HFFc6 (cell line): ENCODE measurements at places on chromosomes 7 and 10.

GRCh38 chr10:124379609-124380193 lies 39.0 kb downstream of the OAT start:
- DNase-seq, result no peak

GRCh38 chr10:15858861-15859281 lies 1.4 kb downstream of the MINDY3 start:
- DNase-seq, result no peak

- DNase-seq, result no peak
These were observed 168.3 kb downstream of the VTI1A start for GRCh38 chr10:112615269-112615668.

GRCh38 chr7:128666200-128666599 lies 5.9 kb upstream of the GARIN1A start:
- DNase-seq, result no peak

DNA sequence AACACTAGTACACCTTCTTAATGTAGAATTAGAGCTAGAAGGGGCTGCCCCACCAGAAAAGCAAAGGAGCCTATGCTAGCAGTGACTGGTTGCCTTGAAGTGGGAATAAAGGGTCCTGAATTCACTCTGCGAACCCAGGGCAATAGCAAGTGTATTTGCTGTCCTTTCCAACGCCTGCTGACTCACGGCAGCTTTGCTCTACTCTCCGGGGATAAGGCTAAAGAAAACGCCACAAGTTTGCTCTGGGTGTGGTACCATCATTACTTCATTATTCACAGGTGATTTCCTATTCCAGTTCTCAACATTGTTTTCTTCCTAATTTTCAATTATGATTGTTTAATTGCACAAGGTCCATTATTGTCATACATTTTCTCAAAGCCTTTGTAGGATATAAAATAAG lies 220.5 kb upstream of the AOAH start:
- DNase-seq, result no peak

DNA sequence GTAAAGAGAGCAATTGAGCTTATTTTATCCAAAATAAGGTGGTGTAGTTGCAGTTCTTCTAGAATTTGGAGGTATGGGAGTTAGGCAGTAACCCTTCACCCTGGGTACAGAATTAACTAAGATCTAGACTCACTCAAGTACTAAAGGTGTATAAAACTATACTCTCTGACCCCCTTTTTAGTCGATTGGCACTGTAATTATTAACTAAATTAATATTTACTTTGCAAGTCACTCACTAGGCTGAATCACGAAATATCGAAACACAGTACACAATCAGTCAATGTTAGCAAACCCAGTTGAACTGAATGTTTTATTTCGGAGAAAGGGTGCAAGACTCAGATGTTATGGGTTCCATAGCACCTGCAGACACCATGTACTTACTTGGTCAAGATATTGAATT lies 14.6 kb upstream of the CYP2C19 start:
- DNase-seq, result no peak

DNA sequence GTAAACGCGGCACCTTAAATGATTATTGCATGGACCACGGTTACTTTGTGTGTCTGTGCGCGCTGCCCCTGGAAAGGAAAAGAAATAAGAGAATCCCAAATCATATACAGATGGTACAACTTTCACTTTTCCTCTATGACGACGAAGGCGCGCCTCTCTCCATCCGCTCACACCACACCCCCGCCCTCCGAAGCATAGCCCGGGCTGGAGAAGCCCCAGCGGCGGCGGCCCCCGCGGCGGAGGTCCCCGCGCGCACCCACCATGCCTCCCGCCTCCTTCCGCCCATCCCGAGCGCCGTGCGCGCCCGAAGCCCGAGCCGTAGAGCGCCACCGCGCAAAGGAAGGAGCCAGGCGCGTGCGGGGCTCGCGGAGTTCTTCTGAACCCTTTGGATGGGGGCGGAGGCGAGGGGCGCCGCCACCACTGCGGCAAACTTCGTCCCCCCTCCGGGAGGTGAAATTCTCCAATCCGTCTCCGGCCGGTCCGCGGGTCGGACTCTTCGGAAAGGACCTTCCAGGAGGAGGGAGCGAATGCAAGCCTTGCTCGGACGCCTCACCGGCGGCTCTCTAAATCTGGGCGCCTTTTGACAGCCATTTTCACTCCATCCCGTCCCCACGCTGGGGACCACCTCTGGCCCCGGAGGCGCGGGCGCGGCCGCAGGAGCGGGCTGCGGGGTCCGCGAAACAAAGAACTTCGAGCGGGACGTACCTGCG lies 588 bp downstream of the GLI3 start:
- peak; percentile 46 for DNase-seq

DNA sequence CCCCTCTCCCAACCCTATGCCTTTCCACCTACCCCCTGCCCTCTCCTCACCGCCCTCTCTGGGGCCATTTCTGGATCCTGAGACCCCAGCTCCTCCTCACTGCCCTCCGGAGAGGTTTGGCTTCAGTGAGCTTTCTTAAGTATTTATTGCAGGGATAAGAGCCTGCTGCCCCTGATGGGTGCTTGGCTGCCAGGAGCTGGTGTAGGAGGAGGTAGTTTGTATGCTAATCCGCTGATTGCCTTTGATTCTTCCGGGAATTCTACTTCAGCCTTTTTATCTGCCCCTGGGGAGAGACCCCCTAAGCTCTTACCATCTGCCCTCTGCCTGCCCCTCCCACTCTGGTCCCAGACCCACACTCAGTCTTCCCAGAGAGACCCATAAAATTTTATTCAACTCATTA lies 263.5 kb upstream of the PODXL start:
- DNase-seq, result no peak

GRCh38 chr10:16581202-16581601 lies 59.5 kb upstream of the C1QL3 start:
- no peak for DNase-seq

- peak; percentile 93 for DNase-seq
These were observed 428.9 kb downstream of the TNS3 start for GRCh38 chr7:47153058-47153457.

- peak; percentile 14 for DNase-seq
These were observed 93.0 kb upstream of the SLC25A13 start for GRCh38 chr7:96414931-96415292.

- no peak for DNase-seq
These were observed 77.5 kb upstream of the CTTNBP2 start for GRCh38 chr7:117950601-117951260.

GRCh38 chr7:92002720-92003119 lies 62.1 kb downstream of the AKAP9 start:
- DNase-seq, result no peak

DNA sequence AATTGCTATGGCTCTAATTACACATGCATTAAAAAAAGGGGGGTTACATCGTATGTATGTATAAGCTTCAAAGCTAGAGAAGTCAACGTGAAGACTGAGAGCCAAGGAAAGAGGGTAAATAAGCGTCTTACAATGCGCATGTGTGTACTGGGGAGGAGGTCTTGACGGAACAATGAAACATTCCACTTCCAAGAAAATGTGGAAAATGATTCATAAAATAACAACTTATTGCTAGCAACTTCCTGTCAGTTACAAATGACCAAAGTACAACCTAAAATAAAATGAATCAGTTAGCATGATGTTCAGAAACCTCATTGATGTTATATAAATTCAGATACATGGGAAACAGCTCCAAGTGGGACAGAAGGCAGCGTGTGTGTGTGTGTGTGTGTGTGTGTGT lies 104.1 kb upstream of the RHEB start:
- no peak for DNase-seq

DNA sequence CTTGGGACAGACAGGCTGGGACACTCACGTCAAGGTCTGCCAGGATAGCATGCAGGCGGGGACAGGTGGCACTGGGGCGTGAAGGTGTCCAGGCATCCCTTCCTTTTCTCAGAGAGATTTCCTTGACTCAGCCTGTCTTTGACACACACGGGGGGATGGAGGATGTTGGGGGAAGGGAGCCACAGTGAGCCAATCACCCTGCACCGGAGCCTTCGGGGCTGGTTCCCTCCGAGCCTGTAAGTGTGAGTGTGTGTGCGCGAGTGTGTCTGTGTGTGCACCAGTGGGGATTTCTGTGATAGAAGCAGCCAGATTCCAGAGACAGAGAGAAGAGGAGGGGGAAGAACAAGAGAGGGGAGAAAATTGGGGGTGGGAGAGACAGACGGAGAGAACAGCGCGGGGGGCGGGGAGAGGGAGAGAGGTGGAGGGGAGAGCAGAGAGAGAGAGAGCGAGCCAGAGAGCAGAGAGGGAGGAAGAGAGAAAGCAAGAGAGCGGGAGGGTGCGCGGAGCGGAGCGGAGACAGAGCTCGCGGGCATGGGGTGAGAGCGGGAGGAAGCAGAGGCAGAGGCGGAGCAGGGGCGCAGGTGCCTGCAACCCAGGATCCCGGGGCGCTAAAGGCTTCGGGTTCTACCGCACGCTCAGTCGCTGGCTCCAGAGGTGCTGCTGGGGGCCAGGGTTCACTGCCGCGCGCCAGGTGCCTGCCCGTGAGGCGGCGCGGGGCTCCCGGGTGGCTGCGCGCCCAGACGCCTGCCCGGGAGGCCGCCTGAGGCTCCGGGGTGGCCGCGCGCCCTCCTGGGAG lies 466 bp upstream of the GPR26 start:
- DNase-seq, result no peak

- peak; percentile 32 for DNase-seq
These were observed 97.9 kb downstream of the WDR11 start for GRCh38 chr10:120948889-120949608.

DNA sequence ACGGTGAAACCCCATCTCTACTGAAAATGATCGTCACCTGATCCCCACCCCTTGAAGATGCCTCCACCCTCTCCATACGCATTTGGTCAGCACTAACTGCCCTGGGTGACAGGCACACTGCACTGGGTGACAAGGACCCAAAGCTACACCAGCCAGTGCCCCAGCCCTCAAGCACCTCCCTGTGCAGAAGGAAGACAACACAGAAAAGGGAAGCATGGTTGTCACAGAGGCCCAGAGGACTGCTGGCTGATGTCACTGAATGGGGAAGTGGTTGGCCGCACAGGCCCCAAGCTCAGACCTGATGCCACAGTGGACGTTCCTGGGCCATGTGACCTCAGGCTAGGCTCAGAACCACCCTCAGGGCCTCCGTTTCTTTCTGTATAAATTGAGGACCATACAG lies 4.2 kb upstream of the PILRA start:
- no peak for DNase-seq

GRCh38 chr7:149874644-149875028 lies 867 bp downstream of the ATP6V0E2 start:
- no peak for DNase-seq

DNA sequence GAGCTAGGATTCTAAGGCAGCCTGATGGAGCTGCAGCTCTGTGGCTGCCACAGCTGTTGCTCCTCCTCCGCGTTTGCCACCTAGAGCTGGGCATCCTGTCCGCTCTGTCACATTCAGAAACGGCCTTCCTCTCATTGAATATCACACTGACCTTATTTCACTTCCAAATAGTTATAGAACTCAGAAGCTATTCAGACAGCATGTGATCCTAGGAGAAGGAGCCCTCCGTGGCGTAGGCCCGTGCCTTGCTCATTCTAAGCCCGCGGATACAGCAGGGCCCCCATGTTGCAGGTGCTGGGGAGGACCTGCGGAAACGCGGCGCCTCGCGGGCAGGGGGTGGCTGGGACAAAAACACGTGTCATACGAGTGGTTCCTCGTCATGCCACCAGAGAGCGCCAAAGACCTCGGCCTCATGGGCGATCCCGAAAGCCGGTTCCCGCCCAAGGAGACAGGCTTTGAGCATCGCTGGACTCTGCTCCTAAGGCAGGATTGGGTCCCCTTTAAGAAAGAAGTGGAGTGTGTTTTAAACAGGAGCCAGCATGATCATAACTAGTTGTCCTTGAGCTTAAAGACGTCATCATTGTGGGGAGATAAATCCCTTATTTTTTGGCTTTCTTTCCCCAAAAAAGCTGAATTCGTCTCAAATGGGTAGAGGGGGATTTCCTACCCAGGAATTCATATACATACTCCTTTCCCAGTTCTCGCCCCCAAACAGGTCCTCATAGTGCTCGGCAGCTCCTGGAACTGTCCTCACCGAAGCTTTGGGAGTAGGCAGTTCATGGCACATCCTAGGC lies 17.9 kb upstream of the FIGNL1 start:
- DNase-seq, result peak; percentile 54

GRCh38 chr10:95289003-95289920 lies 1.5 kb downstream of the PDLIM1 start:
- DNase-seq, result peak; percentile 42

GRCh38 chr10:42952931-42953683 lies 123.8 kb upstream of the RET start:
- DNase-seq, result no peak

- DNase-seq, result no peak
These were observed 497 bp downstream of the PPP2R2D start for GRCh38 chr10:131901181-131901829.

- no peak for DNase-seq
These were observed 100.5 kb upstream of the LRRC4 start for GRCh38 chr7:128131731-128132130.

- no peak for DNase-seq
These were observed 100.1 kb upstream of the BET1 start for GRCh38 chr7:94104301-94104700.

DNA sequence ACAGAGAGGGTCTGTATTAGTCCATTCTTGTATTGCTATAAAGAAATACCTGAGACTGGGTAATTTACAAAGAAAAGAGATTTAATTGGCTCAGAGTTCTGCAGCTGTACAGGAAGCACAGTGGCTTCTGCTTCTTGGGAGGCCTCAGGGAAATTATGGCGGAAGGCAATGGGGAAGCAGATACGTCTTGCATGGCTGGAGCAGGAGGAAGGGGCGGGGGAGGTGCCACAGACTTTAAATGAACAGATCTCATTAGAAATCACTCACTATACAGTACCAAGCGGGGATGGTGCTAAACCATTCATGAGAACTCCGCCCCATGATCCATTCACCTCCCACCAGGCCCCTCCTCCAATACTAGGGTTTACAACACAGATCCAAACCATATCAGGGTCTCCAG lies 3.7 kb upstream of the CALU start:
- DNase-seq, result no peak

- no peak for DNase-seq
These were observed 57.8 kb upstream of the SDK1 start for GRCh38 chr7:3243256-3243655.

DNA sequence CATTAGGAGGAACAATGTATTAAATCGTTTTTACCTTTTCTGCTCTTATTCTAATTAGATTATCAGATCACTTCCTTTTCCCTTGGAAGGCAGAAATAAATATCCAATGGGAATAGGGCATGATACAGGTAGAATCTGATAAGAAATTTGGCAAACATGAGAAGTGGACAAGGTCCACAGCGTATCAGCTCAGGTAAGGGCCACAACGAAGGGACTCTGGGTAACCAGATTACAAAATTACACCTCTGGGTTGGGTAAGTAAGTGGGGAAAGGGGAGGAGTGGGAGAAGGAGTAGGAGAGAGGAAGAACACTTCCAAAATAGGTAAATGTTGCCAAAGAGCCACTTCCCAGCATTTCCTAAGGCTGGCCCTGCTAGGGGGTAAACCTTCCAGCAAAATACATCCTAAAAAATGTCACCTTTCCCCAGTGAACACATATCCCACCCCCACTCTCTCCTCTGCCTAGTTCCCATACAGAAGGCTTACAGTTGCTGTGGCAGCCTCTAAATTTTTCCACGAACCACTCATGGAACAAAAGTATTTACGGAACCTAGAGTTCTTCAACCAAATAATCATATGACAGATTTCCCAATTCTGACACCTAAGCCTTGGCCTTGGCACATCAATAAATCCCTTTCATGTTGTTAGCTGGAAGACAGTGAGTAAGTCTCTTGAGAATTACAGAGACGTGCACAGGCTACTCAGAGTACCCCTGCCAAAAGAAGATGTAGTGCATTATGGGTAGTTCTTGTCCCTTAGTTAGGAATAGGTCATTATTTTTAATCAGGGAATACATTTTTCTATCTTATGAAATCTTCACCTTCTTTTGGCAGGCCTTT lies 51.5 kb upstream of the DLX6 start:
- no peak for DNase-seq
